ENCODE measurements at places on chromosomes 16 and 17.

DNA sequence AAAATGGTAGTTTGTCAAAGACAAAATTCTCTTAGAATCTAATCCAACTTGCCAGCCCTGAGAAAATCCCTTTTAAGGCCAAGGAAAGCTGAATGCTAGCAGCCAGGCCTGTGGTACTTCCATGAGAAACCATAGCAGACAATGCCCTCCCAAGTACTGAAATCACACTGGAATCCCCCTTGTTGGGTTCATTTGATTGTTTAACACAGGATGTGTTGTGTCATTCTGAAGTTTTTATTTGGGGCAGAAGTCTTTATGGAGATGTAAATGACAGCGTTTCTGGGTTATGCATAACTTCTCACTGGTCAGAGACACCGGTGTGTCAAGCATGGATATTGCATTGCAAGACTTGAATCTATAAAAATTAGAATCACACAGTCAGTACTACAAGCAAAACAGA, 6.0 kb upstream of the ARL2BP start:
- no peak for DNase-seq

DNA sequence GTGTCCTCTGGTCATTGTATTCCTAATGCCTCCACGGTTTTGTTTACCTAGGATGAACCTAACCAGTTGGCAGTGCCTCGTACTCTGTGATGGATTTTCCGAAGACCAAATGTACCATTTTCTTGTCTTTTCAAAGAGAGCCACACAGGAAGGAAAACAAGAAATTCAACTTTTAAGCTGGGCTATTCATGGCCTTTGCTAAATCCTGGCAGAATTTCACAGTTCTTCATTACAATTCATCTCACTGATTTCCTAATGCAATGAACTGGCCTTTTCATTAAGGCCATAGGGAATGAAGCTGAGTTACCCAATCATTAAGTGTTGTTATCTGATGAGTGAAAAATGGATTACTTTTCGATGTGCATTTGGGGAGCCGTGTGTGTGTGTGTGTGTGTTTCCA, 7.9 kb upstream of the KCNJ16 start:
- DNase-seq = no peak

GRCh38 chr17:66620528-66620927, 214.4 kb upstream of the CACNG5 start:
- no peak for DNase-seq

DNA sequence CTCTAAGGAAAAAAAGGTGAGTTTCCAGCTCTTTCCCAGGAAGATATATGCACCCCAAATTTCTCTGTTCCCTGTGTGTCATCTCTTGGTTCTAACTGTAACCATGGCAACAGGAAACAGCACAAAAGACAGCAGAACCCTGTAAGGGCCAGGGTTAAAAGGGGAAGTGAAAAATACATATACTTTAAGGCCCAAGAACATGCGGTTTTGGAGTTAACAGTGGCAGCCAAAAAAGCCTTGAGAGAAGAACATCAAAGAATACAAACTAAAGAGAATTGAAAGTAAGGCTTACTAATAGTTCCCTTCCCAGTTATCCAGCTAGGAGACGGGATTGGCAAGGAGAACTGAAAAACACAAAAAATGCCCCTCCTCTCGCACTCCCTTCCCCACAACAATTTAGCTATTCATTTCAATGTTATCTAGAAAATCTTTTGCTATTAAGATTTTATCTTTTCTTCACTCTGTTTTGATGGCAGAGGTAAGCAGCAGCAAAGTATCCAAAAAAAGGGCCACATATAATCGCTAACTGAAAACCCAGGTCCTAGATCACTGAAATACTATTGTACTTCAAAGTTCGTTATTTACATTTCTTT, 1.5 kb downstream of the SPOP start:
- DNase-seq = no peak

GRCh38 chr16:80570106-80570478, 29.3 kb downstream of the DYNLRB2 start:
- no peak for DNase-seq

DNA sequence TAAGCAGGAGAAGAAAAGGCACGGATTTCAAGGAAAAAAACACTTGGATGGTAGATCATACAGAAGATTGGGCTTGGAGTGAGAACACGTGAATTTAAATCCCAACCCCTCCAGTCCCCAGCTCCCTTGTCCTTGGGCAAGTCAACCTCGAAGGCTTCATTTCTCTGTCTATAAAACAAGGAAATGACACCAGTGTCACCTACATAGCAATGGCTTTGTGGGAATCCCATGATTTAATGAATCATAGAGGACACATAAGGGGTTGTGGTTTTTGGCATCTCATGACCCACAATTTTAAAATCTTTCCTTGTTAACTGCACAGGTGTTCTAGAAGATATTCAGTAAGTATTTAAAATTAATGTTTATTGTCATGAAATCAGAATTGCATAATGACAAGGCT, 8.2 kb upstream of the CCL2 start:
- no peak for DNase-seq

- DNase-seq = no peak
Measured at GRCh38 chr17:20142268-20142667, 133.1 kb downstream of the SPECC1 start.

DNA sequence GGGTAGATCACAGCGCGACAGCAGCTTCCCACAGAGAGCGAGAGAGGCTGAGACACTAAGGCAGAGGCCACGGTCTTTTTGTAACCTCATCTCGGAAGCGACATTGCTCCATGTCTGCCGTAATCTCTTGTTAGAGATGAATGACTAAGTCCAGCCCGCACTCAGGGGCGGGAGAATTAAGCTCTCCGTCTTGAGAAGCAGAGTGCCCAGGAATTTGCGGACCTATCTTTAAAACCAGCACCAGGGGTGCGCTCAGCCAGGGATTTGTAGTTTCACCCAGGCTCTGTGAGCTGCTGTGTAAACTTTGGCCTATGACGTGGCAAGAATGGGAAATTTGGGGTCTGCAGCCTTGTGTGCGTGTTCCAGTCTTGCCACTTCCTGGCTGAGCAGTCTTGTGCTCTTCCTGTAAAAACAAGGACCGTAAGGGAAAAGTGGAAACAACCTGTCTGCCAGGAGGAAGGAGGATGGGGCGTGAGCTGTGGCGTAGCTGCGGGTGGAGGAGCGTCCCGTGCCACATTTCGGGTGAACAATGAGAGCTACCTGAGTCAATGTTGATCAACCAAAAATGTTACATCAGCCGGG, 16.0 kb upstream of the JPH3 start:
- no peak for DNase-seq

- no peak for DNase-seq
Measured at GRCh38 chr16:71432906-71433305, 8.9 kb downstream of the TLE7 start.

DNA sequence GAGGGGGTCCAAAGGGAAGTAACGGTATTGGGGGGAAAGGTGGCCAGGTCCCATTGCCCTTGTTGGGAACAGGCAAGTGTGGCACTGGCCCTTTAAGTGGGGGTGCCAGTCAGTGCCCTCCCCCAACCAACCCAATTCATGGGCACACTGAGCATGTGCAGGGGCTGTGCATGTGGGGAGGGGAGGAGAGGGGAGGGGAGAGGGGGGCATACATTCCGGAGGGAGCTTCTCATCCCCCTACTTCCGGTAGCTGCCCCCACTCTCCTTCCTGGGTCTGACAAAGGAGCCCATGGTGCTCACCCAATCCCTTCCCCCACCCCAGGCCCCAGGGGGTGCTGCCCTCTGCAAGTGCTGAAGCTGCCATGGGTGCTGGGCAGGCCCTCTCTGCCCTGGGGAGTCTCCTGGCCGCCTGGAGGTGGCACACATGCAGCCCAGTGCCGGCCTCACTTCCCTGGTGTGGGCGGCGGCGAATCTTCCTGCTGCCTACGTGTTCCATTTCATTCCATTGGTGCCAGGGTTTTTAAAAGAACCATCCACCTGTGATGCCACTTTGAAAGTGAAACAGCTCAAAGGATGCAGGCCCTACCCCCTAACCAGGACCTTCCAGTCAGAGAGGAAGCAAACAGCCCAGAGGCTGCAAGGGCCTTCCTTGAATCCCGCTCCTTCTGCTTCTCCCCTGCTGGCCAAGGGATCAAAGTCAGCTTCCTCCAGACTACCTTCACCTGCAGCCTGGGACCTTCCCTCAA, 11.0 kb downstream of the HEXIM2 start:
- peak; percentile 54 for DNase-seq

GRCh38 chr17:5248821-5249479, 14.3 kb upstream of the SCIMP start:
- no peak for DNase-seq

DNA sequence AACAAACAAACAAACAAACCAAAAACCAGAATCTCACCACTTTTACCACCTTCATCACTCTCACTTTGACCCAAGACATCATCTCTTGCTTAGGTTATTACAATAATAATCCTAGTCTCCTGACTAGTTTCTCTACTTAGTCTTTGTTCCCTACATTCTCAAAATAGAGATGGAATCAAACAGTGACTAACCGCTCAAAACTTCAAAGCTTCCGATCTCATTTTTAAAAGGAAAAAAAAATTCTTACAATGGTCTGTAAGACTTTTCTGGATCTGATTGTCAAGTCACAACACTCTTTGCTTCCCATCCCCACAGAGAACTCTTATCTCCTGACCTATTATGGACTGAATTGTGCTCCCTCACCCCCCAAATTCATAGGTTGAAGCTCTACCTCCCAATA, 60.9 kb downstream of the SPAG9 start:
- no peak for DNase-seq

DNA sequence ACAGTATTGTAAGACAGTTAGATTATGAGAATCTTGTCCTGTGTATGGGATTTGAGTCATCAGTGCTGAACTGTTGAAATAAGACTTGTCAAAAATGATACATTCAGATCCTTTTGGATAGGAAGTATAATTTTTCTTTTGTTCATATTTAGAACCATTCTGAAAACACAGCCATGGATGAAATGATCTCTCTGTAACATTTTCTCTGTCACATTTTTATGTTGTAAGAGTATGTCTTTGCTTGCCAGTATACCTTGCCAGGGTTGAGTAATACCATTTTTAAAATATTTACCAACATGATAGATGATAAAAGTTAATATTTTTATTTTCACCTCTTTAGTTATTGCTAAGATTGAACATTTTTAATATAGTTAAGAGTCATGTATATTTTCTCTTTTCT, 45.0 kb downstream of the NSRP1 start:
- DNase-seq = no peak

DNA sequence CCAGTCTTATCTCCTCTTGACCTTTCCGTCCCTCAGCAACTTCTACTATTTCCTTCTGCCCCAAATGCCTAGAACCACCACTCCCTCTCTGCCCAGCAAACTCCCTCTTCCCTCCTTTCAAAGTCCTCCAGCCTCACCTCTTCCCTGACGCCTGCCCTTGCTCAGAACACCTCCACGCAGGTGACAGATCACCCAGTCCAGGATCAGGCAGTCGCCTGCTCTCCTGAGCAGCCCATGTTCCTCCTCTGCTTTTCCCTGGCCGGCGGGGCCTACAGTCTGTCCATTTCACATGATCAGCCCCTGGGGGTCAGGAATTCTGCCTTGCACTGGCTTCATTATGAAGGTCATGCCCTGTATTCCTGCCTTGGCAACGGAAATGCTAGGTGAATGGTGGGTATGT, 422 bp downstream of the CD300LF start:
- DNase-seq = no peak

- DNase-seq = no peak
Measured at GRCh38 chr17:51422634-51423033, 162.3 kb downstream of the UTP18 start.

- DNase-seq = no peak
Measured at GRCh38 chr17:65058593-65058992, 2.1 kb upstream of the GNA13 start.

DNA sequence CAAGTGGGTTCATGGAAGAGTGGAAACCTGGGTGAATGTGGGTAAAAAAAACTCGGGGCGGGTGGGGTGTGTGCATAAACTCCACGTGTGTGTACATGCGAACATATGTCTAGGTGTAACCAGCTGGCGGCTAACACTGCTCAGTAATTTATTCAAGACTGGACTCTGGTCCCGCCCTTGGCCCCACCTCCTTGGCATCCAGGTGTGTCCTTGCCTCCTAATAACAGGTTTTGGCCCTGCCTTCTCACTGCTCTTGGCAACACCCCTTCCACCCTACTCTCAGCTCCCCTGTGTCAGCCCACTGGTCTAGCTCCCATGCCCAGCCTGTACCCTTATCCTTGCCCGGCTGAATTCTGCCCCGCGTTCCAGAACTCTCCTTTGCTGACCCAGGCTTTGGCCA, 8.3 kb downstream of the FLII start:
- DNase-seq = no peak

DNA sequence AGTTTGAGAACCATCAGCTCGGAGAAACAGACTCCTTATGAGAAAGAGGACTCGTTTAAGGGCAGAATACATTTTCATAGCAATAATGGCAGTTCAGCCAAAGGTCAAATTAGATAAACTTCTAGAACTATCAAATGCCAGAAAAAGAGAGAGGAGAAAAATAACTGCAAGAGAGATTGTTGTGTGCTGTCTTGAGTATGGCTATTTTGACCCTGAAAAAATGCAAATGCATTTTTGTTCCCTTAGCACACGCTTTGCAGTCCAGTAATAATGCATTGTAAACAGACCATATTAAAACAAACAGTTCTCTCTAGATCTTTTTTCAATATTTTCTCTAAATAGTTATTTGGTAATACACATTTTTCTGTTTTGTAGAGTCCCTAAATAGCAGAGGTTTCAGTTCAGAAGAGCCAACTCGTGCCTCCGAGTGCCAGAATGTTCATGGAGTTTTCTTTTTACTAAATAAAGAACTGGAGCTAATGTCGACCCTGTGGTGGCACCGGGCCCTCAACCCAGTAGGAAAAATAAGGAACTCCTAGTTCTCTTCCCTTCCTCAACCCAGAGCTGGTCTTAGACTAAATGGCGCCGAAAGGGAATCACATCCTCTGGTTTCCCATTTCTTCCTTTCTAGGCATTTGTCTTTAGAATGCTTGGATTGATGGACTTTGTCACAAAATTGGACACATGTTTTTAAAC, 298.0 kb downstream of the MAP2K4 start:
- DNase-seq = no peak

- peak; percentile 75 for DNase-seq
Measured at GRCh38 chr16:30185683-30186421, 2.5 kb downstream of the CORO1A start.

- no peak for DNase-seq
Measured at GRCh38 chr16:75000481-75001081, 1.8 kb downstream of the ZNRF1 start.

DNA sequence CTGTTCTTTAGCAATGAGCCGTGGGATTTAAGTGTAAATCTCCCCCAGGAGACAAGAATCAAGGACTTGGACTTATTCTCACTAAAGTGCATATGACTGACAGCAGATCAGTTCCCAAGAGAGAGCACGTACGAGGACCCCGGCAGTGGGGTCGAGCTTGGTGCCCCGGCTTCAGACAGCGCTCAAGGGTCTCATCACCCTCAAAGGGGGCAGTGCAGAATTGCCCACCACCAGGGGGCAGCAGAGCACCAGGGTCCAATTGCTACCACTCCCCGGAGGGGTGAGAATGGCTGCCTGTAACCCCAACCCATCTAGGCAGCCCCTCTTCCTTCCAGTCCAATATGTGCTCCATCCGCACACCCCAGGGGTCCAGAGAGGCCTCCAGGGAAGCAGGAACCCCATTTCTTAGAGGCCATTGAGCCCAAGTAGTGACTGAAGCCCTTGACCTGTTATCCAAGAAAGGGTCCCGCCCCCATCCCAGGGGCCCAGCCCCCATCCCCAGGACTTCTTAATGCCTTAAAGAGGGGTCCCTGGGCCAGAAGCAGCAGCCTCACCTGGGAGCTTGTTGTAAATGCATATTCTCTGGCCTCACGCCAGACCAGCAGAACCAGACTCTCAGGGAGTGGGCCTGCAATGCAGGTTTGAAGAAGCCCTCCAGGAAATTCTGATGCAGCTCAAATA, 86.1 kb downstream of the ZDHHC7 start:
- peak; percentile 48 for DNase-seq

Measured in activated CD4-positive, alpha-beta T cell treated with anti-CD3 and anti-CD28 coated beads, Interleukin-2, amount 50 U/mL, for 24 hours (primary cell).